ENCODE measurements at places on chromosomes 5 and 9.
A peak's percentile ranks its signal among the peaks of the same experiment; 100 is the strongest.

DNA sequence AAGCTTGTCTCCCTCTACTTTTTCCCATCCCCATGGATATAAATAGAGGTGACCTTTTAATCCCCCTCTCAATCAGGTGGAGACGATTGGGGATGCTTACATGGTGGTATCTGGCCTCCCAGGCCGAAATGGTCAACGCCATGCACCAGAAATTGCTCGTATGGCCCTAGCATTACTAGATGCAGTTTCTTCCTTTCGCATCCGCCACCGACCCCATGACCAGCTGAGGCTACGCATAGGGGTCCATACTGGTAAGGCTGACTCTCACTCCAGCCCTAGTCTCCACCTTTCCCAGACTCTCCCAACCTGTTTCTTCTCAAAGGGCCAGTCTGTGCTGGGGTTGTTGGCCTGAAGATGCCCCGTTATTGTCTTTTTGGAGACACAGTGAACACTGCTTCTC lies 3.6 kb downstream of the SPAG8 start:
- no peak for DNase-seq

DNA sequence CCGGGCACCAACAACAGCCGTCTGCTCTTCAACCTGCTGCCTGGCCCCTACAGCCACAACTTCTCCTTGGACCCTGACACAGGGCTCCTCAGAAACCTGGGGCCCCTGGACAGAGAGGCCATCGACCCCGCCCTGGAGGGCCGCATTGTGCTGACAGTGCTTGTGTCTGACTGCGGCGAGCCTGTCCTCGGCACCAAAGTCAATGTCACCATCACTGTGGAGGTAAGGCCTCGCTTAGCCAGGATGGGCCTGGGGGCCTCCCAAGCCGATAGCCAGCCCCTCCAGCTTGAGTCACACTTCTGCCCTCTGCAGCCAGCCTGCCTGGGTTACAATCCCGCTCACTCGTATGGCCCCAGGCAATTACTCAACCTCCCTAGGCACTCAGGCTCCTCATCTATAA lies 28.6 kb downstream of the GPRIN1 start:
- no peak for DNase-seq

DNA sequence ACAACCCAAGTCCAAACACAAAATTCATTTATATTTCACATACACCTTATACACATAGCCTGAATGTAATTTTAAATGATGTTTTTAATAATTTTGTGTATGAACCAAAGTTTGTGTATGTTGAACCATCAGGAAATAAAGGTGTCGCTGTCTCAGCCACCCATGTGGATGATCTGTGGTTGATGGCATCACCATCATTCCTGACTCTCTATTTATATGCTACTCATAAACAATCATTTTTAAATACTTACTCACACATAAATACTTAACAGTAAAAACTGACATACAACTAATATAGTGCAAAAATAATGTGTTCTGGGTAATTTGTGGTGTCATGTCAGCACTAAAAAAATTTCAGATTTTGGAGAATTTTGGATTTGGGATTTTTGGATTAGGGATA lies 38.4 kb downstream of the SMC5 start:
- DNase-seq, result no peak

DNA sequence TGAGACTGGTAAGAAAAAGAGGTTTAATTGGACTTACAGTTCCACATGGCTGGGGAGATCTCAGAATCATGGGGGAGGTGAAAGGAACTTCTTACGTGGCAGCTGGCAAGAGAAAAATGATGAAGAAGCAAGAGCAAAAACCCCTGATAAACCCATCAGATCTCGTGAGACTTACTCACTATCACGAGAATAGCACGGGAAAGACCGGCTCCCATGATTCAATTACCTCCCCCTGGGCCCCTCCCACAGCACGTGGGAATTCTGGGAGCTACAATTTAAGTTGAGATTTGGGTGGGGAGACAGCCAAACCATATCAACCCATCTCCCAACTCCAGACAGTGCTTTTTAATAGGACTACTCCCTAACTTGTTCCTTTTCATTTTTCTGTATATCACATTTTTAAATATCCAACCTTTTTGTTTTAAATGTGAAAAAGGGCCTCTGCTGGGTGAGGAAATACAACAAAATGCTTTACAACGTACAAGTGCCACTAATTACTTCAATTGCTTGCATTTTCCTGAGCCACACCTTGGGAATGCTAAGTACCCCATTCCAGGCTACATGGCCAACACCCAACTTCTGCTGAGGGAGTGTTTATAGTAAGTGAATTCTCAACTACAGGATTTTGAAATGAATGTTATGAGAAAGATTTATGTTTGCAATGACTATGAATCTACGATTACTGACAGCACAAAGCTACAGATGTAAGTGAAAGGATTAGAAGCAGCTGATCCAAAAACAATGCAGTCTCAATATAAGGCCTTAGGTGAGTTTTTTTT lies 294.1 kb upstream of the CD180 start:
- DNase-seq, result no peak

GRCh38 chr9:110141227-110141793 lies 66.6 kb downstream of the C9orf152 start:
- no peak for DNase-seq

DNA sequence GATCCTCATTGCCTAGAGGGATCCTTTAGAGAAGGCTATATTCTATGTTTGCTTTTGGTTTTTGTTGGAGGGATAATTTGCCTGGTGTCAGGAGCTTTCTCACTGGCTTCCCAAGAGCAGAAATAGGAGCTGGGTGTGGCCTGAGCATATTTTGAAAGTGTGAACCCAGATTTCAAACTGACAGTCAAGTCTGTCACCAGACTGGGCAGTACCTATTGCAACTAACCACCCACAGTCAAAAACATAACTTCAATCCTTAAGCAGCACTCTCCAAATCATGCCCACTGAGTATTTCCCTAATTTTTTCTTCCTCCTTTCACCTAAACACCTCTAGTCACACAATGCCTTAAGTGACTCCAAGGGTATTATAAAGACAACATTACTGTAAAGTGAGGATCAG lies 278.4 kb downstream of the EBF1 start:
- no peak for DNase-seq

GRCh38 chr9:127180457-127181314 lies 58.3 kb upstream of the ANGPTL2 start:
- DNase-seq, result no peak

- no peak for DNase-seq
Measured at GRCh38 chr9:75054368-75055001, 26.4 kb upstream of the CARNMT1 start.

GRCh38 chr9:71243951-71244350 lies 122.5 kb upstream of the TRPM3 start:
- no peak for DNase-seq

DNA sequence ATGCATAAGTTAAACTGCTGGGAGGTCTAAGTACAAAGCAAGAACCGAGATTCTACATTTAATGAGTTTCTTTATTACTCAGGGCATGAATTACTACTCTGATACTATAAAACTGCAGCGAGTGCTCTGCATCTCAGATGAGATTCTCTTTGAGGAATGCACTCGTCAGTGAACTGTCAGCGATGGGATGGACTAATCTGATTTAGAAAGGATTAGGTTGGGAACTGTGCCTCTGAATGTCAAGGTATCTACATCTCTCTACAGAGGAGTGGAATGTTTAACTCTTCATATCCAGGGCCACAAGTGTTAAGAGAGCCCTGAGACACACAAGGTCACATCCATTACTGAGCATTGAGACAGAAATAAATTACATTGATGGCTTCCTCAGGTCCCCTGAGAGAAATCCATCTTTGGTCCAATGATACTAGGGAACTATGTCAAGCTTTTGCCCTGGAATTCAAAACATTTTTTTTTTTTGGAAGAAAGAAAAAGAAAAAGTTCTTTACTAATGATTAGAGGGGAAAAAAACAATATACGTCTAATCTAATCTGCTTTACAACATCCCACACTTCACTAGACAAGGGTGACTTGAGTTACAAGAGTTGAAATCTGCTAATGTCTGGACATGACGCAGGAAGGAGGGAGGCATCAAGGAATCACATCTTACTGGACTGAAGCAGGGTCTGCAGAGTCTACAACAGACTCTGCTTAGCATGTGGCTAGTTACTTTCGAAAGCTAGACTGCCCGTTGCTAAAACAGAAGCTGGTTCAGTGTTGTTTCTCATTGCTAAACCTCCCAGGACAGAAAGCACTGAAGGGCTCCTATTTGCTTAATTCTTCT lies 270.0 kb upstream of the TLE4 start:
- no peak for DNase-seq

DNA sequence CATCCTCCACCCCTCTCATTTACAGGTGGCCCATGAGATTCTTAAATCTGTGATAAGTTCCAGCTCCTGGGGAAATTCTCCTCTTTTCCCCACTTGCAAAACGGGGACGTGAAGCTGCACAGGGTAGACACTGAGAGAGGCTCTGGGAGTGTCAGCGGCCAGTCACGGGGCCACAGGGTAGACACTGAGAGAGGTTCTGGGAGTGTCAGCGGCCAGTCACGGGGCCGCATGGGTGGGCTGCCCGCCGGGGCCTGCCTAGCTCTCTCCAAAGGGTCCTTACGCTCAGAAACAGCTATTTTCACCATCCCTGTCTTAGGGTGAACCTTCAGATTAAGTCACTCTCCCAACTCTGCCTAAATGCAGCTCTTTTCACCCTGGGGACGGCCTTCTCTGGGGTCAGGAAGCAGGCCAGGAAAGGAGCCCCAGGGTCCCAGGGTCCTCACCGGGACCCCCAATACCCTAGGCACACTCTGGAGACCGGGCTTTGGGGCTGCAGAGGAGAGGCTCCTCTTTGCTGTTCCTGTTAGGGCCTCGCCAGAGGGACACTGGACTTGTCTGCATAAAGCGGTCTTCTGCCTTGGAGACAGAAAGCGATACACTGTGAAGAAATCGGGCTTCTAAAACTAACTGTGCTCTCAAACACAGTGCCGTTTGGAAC lies 1.5 kb downstream of the FAM78A start:
- DNase-seq, result no peak

DNA sequence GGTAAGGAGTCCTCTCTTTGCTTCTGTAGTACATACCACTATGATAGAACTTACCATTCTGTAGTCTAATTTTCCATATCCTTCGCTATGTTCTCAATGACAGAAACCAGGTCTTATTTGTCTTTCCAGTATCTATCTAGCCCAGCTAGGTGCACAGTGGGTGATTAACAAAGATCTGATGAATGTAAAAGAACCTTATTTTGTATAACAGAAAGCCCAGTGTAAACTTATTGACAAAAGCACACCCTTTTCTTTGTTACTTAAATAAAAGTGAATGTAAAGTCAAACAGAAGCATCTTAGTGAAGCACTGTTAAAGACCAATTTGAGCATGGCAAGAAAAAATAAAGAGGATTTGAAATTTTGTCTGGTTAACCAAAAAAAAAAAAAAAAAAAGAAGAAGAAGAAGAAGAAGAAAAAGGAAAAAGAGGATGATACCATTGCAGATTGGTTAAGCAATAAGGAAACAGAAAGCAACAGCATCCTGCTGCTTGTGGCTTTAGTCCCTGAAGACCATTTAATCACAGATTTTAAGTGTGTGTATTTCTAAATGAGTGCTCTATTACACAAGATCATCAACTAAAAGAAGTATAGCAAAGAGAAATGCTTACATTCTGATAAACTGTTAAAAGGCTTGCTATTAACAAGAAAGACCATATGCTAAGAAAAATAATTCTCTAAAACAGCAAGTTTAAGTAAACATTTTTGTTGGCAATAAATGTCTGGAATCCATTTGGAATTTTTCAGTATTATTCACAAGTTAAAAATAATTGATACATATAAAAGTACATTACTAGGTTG lies 21.2 kb downstream of the MEGF9 start:
- DNase-seq, result no peak

GRCh38 chr5:58187432-58188261 lies 272.2 kb downstream of the PLK2 start:
- DNase-seq, result no peak

DNA sequence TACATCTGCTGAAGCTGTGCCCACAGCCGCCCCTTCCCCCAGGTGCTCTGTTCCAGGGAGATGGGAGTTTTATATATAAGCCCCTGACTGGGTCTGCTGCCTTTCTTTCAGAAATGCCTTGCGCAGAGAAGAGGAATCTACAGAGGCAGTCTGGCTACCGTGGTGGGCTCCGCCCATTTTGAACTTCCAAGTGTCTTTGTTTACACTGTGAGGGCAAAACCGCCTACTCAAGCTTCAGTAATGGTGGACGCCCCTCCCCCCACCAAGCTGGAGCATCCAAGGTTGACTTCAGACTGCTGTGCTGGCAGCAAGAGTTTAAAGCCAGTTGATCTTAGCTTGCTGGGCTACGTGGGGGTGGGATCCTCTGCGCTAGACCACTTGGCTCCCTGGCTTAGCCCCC lies 41.3 kb downstream of the RANBP17 start:
- DNase-seq, result no peak

- no peak for DNase-seq
Measured at GRCh38 chr5:73376618-73377170, 71.9 kb downstream of the FOXD1 start.

DNA sequence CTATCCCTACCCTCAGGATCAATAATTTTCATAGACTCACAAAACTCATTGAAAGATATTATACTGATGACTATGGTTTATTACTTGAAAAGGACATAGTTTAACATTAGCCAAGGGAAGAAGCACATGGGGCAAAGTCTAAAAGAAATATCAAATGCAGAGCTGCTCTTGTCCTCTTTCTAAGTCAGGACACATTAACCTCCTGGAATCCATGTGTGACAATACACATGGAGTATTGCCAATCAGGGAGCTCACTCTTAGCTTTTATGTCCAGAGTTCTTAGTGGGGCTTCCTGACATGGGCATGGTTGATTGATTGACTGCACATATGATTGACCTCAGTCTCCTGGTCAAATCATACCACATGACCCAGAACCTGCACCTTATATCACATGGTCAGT lies 165.5 kb upstream of the COX7C start:
- no peak for DNase-seq

DNA sequence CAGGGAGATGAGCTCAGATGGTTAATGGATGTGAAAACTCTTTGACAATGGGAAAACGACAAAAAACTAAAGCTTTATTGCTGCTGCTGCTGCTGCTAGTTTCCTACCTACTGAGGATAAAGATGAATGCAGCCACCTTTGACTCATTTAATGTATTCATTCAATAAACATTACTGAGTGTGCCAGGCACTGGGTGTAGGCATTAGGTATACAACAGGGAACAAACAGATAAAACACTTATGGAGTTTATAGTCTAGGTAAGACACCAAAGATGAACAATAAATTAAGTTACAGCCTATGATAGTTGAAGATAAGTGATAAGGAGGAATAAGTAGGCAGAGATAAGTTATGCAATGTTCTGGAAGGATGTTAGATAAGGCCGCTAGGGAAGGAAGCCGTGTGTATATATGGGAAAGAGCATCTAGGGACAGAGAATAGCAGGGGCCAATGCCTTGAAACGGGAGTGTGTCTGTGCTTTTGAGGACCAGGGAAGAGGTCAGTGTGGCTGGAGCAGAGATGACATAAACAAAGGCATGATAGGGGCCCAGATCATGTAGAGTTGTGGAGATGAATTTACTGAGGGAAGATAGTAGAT lies 477.6 kb downstream of the NTRK2 start:
- peak; percentile 79 for DNase-seq

- no peak for DNase-seq
Measured at GRCh38 chr5:81241961-81242648, 9.0 kb downstream of the CKMT2 start.

Measured in LNCaP clone FGC (cell line).